ENCODE measurements at places on chromosomes 13 and 19.

DNA sequence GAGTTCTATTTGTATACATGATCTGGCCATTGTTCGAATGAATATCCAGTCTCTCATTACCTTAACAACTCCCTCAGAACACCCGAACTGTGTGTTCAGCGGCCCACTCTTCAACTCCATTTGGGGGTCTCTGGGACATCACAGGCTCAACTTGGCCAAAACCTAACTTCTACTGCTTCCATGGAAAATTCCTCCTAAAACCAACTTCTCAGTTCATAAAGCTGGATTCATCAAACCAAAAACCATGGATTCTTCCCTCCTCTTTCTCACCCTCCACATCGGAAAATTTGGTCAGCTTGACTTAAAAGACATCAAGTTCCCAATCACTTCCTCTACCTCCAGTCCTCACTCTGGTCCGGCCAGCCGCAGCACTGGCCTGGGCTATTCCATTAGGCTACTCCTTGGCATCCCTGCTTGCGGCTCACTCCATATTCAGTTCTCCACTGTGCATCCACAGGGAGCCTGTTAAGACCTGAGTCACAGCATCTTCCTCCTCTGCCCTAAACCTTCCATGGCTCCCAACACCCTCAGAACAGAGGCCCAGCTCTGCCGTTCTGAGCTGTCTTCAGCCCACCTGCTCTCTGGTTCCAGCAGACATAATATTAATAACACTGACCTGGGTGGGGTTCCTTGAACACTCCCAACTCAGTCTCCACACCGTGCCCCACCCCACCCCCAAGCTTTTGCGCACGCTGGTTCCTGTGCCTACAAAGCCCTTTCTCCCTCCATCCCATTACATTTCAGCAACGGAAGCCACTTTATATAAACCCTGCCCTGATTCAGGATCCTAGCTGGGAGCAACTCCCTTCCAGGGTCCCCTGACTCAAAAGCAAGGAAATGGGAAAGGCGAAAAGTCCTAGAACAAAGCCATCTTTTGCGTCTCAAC is 1.1 kb downstream of the ZNF792 start:
- DNase-seq: no peak

DNA sequence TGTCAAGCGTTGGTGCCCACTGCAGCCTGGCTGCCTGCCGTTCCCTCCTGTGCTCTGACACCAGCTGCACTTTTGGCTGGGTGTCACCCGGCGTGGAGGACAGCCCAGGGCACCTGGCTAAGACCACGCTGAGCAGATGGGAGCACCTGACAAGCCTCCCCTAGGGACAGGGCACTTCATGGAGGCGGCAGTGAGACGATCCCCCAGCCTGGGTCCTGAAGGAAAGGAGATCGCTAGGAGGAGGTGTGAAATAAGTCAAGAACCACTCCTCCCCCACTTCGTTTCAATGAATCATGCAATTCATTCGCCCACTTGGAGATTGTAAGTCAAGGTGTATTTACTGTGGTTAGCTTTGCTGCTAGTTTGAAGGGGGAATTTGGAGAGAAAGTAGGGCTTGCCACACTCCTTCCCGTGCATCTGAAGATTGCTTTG is 38.8 kb downstream of the VSTM2B start:
- no peak for DNase-seq

DNA sequence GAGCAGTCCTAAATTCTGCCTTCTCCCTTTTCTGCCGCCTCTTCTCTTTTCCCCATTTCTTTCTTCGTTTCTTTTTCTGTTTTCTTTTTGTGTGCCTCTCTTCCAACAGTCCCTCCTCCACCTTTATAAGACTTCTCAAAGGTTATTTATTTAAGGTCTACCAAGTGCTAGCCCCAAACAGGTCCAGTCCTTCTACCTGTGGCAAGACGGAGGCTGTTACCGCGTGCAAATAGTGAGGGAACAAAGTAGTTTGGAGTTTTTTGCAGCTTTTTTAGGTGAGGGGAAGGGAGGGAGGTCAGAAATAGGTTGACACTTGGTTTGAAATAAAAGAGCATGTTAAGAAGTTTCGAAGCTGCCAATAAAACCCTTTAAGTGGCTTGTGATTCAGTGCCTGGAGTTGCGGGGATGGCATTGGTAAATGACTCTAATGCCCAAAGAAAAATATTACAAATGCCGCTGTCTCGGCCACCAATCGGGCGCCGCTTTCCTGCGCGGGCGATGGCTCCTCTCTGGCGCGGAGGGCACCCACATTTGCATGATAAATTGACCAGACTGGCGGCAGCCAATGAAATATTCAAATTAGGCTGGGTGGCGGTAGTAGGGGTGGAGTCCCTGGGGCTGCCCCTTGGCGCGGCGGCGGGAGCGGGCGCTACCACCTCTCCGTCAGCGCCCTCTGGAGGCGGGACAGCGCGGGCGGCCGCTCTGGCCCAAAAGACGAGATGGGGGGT is 7.5 kb upstream of the TSHZ3 start:
- peak; percentile 52 for DNase-seq

GRCh38 chr19:34254046-34254697 is at the start of gene GARRE1:
Gene GARRE1, plus strand, starts transcription at chr19:34254554. Its CDS starts 45,920 bp downstream, at chr19:34300474.
- peak; percentile 70 for DNase-seq

DNA sequence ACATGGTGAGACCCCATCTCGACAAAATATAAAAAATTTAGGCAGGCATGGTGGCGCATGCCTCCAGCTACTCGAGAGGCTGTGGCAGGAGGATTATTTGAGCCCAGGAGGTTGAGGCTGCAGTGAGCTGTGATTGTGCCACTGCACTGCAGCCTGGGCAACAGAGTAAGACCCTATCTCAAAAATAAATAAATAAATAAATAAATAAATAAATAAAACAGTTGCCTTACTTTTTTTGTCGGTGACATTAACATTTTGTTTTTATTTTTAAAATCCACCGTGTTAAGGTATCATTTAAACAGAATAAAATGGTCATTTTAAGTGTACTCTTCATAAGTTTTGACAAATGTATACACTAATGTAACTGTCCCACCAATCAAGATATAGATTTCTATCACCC is 57.0 kb downstream of the RASL11A start:
- no peak for DNase-seq

DNA sequence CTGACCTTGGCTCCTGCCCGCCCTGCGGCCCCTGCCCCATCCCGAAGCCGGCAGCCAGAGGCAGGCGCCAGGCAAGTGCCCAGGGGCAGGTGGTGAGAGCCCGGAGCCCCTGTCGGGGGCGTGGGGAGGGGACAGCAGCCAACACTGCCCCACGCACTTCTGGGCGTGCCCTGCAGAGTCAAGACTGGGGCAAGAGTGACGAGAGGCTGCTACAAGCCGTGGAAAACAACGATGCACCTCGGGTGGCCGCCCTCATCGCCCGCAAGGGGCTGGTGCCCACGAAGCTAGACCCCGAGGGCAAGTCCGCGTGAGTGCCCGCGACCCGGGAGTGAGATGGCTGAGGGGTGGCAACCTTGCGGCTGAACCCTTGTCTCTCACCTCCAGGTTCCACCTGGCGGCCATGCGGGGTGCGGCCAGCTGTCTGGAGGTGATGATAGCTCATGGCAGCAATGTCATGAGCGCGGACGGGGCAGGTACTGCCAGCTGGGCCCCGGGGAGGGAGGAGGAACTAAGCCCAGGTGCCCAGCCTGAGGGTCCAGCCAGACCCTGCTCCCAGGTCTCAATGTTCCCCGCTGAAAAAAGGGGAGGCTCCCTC is 17.3 kb downstream of the ANKRD24 start:
- no peak for DNase-seq

- DNase-seq: no peak
Measured at GRCh38 chr19:33580645-33581037, 41.1 kb upstream of the CHST8 start.

DNA sequence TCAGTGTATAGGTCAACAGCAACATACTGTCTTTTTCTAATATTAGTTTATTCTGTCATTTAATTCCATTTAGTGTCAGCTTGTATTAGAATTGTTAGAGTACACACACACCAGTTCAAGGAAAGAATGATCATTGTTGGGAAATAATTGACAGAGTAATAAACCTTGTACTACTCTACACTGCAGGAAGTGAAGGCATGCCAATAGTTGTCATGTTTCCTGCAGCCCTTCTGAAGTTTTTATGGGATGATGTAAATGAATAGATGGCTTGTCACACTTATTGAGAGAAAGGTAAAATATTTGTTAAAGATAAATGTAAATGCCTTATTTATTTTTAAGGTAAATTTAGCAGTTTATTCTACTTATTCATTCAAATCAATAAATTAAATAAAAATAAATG is 306.9 kb upstream of the KLHL1 start:
- DNase-seq: no peak

- DNase-seq: peak; percentile 13
Measured at GRCh38 chr13:52127783-52128702, 830 bp downstream of the NEK5 start.

DNA sequence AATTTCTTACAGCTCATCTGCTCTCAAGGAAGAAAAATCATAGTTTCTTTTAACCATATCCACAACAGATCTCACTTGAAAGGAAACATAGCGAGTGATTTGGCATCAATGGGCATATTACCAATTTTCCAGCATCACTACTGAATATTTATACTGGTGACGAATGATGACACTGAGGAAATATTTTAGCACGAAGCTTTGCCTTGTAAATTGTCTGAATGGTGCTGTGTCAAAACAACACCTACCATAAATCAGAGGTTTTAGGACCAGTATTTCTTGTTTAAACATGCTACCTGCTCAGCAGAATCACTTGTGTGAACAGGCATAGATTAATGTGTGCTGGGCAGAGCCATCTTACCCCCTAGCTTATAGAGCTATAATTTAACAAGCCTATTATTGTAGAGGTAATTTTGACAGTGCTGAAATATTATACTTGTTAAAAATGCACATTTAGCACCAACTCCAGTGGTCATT is 146.8 kb downstream of the ABCC4 start:
- DNase-seq: no peak

GRCh38 chr19:51926426-51926783 is 867 bp upstream of the ZNF613 start:
- no peak for DNase-seq

DNA sequence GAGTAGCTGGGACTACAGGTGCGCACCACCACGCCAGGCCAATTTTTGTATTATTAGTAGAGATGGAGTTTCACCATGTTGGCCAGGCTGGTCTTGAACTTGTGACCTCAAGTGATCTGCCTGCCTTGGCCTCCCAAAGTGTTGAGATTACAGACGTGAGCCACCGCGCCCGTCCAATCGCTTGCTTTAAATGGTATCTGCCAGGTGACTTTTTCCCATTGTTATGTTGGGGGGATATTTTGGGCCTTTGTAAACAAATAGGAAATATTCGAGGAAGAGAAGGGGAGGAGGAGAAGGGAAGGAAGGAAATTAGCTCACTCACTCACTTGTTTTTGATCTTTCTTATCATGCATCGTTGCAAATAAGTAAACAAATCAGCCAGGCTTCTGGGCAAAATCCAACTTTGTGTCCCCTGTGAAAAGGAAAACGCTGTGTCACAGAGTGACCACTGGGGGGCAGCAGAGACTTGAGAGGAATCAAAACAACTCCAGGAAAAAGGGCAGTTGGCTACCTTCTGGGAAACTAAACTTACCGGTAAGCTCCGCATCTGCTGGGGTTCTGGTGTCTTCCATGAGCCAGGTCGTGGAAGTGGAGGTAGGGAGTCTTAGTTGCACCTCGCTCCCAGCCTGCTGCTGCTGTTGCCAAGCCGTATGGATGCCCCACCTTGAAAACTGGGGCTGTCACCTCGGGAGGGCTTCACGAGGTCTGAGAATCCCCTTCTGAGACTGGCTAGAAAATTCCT is 9.3 kb upstream of the RANBP3 start:
- peak; percentile 49 for DNase-seq

GRCh38 chr19:19866611-19867248 is 1.0 kb downstream of the ZNF253 start:
- peak; percentile 25 for DNase-seq

DNA sequence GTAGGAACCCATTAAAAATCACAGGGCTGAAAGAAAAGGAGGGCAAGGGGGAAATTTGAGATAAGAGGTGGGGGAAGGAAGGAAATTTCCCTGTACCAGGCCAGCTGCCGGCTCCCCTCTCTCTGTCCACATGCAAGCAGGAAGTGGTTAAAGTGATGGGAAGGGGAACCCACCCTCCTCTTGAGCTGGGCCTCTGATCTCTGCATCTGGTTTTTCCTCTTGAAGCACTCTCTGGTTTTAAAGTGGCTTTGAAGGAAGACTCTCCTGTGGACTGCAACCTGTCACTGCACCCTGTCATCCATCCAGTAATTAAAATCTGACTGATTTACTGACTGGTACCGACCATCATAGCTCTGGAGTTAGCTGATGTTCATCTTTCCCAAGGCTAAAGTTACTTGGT is 239.6 kb downstream of the TSHZ3 start:
- no peak for DNase-seq

DNA sequence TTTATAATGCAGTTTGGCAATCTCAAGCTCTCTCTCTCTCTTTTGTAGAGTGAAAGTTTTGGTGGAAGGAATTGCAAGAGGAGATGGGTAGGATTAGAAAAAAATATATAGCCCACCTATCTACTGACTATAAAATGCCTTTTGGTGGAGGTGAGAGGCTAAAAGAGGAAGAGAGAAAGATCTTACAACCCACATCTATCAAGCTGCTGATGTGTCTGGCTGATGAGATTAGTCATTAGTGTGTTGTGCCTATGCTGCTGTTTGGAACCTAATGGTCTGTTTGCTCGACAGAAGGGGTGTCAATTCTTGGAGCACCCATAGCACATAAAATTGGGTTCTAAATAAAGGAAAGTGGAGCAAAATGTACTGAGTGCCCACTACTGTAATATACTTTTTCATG is 411.0 kb downstream of the HS6ST3 start:
- DNase-seq: no peak

- DNase-seq: no peak
Measured at GRCh38 chr13:47298506-47298905, 401.7 kb upstream of the HTR2A start.

GRCh38 chr19:36152019-36152351 is 262 bp downstream of the COX7A1 start:
- DNase-seq: no peak

- no peak for DNase-seq
Measured at GRCh38 chr13:110107568-110108347, 199.2 kb downstream of the COL4A1 start.

DNA sequence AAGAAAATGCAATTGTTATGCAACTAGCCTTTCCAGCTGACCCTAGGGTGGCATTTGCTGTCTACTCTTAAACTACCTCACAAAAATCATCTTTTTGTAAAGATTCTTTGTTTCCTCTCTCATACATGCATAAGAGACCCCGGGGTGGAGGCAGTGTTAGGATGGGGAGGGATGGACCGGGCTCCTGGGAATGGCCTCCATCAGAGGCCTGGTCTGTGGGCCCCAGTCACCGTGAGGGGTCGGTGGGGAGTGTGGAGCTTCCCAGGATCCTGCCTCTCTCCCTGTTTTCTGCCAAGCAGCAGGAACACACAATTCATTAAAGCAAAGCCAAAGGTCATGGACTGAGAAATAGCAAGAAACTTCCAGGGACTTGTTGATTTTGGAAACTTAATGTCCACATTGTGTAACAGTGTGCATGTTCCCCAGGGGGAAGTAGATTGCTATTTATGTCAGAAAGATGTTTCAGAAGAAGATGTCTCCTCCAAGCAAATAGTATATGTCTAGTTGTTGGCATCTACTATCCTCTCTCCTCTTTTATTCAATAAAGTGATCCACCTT is 241.4 kb downstream of the ENOX1 start:
- no peak for DNase-seq

GRCh38 chr19:13876834-13877233 is at the start of gene NANOS3:
Gene NANOS3, plus strand, starts transcription at chr19:13877134. Its CDS starts 115 bp downstream, at chr19:13877249.
- DNase-seq: no peak
